ENCODE measurements at places on chromosomes 3 and 15.
A peak's percentile ranks its signal among the peaks of the same experiment; 100 is the strongest.

- DNase-seq = peak; percentile 60
Observed at GRCh38 chr3:108130701-108131474, 40.1 kb upstream of the CD47 start.

DNA sequence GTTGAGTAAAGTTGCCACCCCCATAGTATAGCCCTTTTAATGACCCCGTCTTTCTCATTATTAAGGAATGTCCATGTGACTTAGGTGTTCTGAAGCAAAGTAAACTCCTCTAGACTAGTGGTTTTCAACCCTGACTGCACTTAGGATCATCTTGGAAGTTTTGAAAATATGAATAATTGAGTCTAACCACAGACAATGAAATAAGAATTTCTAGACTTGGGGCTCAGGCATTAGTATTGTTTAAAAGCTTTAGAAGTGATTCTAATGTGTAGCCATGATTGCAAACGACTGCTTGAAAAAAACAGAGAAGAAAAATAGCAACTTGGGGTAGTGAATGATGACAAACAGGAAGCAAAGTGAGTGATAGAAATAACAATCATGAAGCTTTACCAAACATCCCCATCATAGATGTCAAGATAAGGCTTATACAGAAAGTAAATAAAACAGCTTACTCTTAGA is 35.0 kb downstream of the ALCAM start:
- peak; percentile 98 for DNase-seq

- DNase-seq = no peak
Observed at GRCh38 chr3:89572261-89572660, 464.8 kb downstream of the EPHA3 start.

- DNase-seq = peak; percentile 59
Observed at GRCh38 chr3:128804017-128804810, 75.2 kb upstream of the ACAD9 start.

DNA sequence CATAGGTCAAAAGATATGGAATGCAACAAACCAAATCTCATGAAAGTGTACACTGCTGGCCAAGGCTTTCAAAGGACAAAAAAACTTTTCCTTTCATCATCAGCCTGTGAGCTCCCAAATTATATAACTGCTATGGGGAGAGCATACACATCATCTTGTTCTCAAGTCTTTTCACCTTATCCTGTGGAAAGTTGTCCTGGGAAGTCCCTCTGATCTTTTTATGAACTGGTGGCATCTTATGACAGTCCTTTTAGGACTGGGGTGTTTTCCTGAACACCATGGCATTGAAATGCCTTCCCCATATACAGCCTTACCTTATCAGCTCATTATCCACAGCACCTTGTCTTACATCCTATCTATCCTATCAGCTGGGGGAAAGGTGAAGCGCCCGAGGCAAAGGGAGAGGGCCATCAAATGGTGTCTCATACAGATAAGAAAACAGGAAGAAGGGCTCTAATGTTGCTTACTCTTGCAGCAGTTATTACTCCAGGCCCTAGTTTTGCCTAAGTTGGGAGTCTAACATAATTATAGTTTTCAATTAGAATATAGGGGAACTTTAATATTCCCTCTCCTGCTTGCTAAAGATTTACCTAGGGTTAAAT is 61.5 kb upstream of the GOLIM4 start:
- no peak for DNase-seq

DNA sequence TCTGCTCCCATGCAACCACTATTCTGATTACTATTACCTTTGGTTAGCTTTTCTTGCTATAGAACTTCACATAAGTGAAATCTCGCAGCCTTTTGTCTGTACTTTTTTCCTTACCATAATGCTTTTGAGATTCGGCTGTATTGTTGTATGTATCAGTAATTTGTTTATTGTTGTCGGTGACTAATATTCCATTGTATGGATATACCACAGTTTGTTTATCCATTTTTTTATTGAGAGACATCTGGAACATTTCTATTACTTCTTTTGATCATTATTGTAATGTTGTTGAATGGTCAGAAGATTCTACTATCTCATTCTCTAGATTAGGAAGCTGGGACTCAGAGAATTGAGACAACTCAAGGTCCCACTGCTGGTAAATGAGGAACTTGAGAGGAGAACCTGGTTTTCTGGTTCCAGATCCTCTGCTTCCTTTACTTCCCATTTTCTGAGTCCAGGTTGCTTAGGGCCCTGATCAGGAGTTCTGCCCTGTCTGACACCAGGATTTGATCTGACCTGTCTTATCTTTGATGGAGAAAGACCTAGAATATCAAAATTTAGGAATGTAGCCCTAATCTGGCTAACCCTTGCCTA is 18.2 kb upstream of the SPTSSB start:
- no peak for DNase-seq

- no peak for DNase-seq
Observed at GRCh38 chr3:131147534-131147933, 120.9 kb downstream of the NEK11 start.

DNA sequence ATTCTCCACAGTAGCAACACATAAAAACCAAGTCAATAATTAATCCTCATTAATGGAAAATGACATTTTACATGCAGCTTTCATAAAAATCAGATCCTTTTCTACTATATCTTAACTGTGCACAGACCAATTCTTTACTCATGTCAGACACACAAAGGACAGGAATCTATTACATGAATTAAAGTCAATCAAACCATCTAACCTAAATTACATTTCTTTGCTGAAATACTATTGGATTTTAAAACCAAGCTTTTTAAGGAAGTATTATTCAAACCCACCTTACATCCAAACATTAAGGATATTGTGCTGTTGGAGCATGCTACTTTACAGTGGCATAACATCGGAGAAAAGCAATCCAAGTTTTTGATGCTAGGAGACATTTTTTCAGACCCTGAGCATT is 72.8 kb downstream of the DLG1 start:
- no peak for DNase-seq

GRCh38 chr15:95302809-95303208 is 1027.7 kb upstream of the NR2F2 start:
- no peak for DNase-seq

DNA sequence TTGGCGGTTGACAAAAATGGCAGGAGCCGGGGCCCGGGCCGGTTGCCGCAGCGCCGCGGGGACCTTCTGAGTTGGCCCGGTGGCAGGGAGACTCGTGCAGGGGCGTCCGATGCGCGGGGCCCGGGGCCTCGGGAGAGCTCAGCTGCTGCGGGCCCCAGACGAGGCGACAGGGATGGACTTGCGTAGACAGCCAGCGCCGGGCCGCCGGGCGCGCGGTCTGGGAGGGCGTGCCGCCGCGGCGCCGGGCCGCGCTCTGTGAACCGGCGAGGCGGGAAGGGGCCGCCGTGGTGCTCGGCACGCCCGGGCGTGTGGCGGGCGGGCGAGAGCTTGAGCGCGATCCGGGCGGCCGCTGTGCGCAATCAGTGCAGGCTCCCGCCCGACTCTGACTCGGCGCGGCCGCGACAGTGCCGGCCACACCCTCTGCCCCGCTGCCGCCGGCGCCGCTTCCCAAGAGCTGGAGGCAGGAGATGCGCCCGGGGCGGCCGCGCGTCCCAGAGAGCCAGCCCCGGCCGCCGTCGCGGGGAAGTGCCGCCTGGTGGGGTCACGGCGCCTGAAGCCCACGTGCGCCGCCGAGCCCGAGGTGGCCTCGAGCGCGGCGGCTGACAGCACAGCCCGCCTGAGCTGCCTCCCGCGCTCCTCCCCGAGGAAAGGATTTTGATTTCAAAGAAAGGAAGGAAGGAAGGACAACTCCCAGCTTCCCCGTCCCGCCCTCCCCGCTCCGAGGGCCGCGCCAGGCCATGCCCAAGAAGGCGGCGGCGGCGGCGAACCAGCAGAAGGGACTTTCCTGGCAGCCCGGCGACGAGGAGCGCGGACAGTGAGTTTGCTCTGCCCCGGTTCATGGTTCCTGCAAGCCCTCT is 657 bp downstream of the TLNRD1 start:
- DNase-seq = peak; percentile 13

DNA sequence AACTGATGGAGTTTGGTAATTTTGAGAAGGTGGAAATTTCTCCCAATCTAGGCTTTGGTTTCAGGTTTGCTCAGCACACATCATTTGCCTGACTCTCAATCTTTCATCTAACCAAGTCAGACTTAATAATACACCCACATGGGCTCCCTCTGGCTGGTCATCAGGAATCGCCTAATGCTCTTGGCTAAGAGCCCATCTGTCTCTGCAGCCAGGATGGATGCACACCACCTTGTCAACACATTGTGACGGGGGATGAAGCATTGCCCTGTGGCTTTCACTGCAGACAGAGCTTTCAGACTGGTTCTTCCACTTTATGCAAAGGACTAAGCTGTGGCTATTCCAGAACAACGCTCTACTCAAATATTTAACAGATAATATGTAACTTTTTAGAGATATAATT is 3.0 kb upstream of the HDGFL3 start:
- DNase-seq = peak; percentile 64

DNA sequence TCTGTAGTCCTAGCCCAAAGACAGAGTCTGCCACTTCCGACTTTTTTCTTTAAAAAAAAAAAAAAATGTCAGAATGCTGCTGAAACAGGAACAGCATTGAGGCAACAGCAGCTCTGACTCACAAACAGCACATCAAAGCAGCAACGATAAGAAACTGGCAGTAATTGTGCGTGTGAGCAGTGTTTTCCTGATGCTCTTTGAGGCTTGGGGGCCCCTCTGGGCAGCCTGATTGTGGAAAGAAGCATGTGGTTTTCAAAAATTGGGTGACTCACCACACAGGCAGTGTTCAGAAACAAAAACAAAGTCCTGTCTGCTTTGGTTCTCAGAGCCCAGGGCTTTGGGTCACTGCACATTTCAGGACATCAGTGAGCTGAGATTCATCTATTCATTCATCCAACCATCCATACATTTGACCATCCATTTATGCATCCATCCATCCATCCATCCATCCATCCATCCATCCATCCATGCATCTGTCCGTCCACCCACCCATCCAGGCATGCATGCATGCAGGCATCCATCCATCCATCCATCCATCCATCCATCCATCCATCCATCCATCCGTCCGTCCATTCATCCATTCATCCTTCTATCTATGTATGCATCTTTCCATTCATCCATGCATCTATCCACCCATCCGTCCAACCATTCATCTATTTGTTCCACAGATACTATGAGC is 308.4 kb downstream of the RPLP1 start:
- peak; percentile 98 for DNase-seq

DNA sequence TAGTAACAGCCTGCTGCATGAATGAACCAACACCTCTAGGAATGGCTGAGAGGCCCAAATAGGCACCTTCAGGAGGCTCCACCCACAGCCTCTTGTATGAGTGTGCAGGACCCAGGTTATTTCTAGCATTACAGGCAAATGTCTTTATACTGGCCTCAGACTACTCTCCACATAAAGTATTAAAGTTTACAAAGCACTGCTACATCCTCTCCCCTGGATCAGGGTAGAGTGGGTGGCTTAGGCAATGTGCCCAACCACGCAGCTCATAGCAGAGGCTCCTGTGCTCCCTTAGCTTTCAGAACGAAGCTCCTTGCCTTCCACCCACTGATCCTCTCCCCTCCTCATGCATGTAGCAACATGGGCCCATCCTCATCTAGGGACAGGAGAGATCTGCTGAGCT is 16.3 kb downstream of the TMEM43 start:
- DNase-seq = no peak

- no peak for DNase-seq
Observed at GRCh38 chr3:5678248-5678647, 490.7 kb downstream of the EDEM1 start.

- peak; percentile 23 for DNase-seq
Observed at GRCh38 chr3:173911446-173911845, 513.9 kb downstream of the NLGN1 start.

DNA sequence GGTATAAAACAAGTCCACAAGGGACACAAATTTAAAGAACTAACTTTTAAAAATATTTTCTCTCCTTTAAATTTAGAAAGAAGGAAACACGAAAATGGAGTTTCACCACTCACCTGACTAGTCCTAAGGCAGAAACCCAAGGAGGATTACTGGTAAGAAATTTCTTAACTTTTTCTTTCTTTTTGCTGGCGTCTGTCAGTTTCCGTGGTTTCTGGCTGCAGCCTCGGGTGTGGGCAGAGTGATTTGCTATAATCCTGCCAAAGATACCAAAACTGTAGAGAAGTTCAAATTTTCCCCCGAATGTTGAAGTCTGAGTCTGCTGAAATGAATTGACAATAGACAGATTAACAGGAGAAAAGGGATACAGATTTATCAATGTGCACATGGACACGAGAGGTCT is 843.6 kb upstream of the ALCAM start:
- DNase-seq = no peak

- no peak for DNase-seq
Observed at GRCh38 chr3:162353414-162353813, 856.8 kb downstream of the OTOL1 start.

Data from kidney glomerular epithelial cell (primary cell).